ENCODE measurements at places on chromosomes 11 and 22. TPM values are rescaled to one million over a fixed set of nuclear protein-coding genes. Genes with fewer than 3 reads are reported as not detected.

DNA sequence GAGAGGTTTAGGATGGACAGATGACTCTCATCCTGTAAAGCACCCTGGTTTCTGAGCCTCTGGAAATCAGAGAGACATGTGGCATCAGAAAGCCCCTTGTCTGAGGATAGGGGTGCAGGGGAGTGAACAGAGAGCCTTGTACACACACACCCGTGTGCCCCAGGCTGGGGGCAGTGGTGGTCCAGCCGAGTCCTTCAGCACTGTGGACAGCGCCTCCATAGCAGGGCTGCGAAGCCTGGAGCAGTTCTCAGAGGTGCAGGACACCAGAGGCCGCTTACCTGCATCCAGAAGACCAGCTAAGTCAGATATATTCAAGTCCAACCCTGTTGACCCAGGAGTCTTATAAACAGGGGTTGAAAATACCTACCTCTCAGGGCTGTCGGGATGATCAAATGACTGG is 11.5 kb upstream of the IGSF9B start:
- DNase-seq, result no peak

DNA sequence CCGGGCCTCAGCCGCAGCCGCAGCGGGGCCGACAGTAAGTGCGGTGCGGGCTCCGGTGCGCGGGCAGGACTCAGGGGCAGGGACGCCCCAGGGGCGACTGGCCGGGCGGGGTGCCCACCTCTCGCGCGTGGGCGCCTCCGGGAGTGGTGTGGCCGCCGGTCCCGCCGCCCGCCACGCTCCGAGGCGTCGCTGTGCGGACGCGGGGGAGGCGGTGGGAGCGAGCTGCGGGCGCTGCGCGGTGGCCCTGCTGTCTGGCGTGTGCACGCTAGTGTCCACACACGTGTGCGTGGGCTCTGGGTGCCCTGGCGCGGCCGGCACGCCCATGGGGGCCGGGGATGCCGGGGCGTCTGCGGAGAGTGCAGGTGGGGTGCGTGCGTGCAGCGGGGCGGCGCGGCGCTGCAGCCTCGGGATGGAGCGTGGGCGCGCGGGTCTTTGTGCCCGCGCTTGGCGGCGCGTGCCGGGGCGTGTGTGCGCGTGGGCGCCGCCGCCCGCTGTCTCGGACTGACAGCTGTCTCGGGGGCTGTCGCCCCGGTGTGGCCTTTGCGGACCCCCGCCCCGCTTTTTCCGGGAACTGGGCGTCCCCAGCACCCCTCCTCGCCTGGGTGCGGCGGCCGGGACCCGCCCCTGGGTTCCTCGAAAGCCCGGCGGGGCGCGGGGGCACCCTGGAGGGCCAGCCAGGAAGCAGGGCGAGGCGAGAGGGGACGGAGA is 804 bp downstream of the KCNK4 start:
- no peak for DNase-seq

Gene TUB
- 32.2 TPM for total RNA-seq

GRCh38 chr11:57453543-57454177 is 6.7 kb upstream of the RTN4RL2 start:
- no peak for DNase-seq

Gene OR52E8
- not detected for total RNA-seq

Gene AQP11
- 2.5 TPM for total RNA-seq

- no peak for DNase-seq
These were observed 59.2 kb upstream of the ATXN10 start for GRCh38 chr22:45612451-45612901.

Gene CDCA5
- total RNA-seq, result 3.9 TPM

Gene UBQLNL
- total RNA-seq, result 0.85 TPM

GRCh38 chr11:132744771-132745170 is 787.5 kb downstream of the OPCML start:
- no peak for DNase-seq

- no peak for DNase-seq
These were observed 72.9 kb downstream of the CACNA1I start for GRCh38 chr22:39643311-39644083.

Gene SMIM35
- not detected for total RNA-seq

DNA sequence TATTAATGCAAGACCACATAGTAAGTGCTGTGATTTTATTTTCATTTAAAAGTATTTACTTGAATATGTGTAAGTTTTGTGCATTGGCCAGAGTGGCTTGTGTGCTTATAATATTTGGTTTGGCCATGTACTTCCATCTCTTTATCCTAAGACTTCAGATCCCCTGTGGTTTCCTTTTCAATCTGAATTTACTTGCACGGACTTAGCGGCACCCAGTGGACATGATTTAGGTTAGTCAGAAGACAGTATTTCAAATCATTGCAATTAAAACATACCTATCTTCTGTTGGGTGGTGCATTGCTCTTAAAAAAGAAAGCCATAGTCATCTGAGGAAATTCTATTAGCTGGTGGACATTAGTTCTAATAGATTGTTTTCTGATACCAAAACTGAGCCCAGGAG is 30.7 kb downstream of the PIWIL4 start:
- DNase-seq, result no peak

GRCh38 chr11:1238767-1239595 is 16.1 kb downstream of the MUC5B start:
- DNase-seq, result no peak

DNA sequence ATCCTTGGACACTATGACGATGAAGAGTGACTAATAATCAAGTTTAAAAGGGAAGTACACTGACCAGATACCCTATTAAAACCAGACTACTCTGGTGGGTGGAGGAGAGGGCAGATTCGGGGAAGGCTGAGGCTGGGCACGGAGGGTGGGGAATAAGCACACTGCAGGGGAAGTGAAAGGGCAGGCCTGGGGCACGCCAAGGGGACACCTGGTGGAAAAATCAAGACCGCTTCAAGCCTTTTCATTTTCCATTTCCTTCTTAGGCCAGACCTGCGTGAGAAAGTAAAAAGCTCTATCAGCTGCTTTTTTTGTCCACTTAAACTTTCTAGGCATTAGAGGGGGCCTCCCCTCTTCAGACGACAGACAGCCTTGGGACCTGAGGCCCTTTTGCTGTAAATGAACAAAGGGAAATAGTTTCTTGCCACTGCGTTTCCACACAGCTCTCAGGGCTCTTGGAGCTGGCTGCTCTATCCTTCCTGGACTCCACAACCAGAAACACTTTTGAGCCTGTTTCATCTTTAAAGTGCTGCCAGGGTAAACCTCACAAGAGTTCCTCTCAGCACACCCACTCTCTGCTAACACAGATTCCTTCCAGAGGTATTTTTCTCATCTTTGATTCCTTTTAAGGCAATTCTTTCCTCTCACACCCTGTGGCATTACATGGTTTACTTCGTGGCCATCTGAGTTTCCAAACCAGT is 25.0 kb upstream of the SERPIND1 start:
- no peak for DNase-seq

DNA sequence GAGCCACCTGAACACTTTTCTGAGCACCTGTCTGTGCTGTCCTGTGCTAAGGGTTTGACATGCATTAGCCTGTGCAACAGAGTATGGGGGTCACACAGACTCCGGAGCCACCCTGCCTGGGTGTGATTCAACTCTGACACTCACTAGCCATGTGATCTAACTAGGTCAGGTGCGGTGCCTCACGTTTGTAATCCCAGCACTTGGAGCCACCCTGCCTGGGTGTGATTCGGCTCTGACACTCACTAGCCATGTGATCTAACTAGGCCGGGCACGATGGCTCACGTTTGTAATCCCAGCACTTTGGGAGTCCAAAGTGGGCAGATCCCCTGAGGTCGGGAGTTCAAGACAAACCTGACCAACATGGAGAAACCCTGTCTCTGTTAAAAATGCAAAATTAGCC is 11.4 kb downstream of the UBE2L6 start:
- DNase-seq, result no peak

Gene TEX54
- total RNA-seq, result not detected

GRCh38 chr11:43988040-43988817 is 45.8 kb downstream of the C11orf96 start:
- no peak for DNase-seq

Gene SAA4
- not detected for total RNA-seq

DNA sequence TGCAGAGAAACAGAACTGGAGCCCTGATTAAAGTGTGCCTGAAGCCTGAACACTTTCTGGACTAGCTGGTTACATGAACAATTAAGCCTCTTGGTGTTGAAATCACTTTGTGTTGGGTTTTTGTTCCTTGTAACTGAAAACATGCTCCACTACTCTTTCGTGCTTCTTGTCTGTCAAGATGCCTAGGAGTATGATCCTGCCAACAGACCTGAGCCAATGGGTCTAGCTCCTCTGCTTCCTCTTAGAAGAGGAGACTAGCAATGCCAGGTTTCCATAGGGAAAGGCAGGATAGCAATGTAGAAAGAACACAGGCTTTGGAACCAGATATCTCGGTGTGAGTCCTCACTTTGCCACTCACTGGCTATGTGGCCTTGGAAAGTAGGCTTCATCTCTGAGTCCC is 40.3 kb downstream of the IRAG1 start:
- DNase-seq, result no peak

DNA sequence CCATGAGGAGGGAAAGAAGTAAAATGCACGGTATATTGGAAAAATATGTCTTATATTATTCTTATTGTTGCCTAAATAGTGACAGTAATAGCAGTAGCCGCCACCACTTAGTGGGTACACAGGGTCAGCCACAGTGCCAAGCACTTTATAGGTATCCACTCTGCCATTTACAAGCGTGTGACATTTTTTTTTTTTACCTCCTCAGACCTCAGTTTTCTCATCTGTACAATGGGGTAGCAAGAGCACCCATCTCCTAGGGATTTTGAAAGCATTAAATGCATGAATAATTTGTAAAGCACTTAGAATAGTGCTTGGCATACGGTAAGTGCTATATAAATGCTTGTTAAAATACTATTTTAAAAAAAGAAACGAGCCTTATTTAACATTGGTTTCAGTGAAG is 8.9 kb downstream of the RTN4RL2 start:
- DNase-seq, result no peak

DNA sequence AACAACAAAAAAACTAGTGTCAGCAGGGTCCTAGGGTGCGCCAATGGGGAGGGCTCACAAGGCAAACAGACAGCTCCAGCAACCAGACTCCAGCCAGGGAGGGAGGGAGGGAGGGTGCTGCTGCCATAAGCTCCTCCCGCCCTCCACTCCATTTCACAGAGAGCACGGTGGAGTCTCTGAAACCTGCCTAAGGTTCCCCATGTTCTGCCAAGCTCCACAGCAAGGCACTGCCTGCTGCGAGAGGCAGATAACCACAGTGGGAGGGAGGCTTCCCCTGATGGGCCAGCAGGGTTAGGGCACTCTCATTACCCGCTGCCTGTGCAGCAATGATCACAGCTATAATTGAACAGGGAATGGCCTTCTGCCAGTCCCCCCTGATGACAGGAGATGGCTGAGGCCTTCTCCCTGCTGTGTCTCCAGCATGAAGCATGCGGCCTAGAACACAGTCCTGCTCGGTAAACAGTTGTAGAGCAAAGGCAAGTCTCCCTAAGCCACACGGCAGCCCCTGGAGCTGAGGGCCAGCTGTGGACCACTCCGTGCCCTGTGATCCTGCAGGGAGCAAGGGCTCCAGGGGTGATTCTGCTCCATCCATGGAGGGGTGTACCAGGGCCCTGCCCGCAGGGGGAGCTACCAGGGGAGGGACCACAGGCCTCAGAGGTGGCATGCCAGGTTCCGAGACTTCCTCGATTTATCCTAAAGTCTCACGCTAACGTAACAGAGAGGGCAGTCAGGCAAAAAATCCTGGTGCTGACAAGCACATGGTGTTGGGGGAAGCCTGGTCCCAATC is 42.9 kb downstream of the PC start:
- no peak for DNase-seq

Gene APOBEC3B
- 1.8 TPM for total RNA-seq

Gene MS4A6E
- not detected for total RNA-seq
